ENCODE measurements at places on chromosomes 13 and 19.

GRCh38 chr13:94325650-94326049 is 153.8 kb downstream of the DCT start:
- DNase-seq, result no peak

GRCh38 chr13:93946994-93947393 is 532.5 kb downstream of the DCT start:
- no peak for DNase-seq

GRCh38 chr13:27933118-27933517 is 13.3 kb downstream of the PDX1 start:
- no peak for DNase-seq

DNA sequence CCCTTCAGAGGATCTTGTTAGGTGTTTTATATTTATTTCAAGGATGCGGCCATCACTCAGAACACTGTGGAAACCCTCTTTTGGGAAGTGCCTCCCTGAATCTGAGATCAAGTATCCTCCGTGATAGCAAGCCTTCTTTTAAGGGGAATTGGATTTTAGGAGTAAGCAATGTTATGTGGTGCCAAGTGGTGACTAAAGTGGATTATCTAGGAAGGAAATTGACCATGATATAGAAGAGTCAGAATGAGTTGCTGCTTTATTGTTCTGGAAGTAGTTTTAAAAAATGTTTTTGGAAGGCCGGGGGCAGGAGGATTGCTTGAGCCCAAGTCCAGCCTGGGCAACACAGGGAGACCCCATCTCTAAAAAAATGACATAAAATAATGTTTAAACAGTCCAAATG is 6.7 kb downstream of the ERCC5 start:
- no peak for DNase-seq

GRCh38 chr19:16340654-16341053 is 16.0 kb downstream of the KLF2 start:
- DNase-seq, result no peak

- peak; percentile 8 for DNase-seq
Measured at GRCh38 chr13:21557995-21558394, 46.0 kb downstream of the MICU2 start.

GRCh38 chr13:50646070-50646469 is 197.4 kb downstream of the DLEU7 start:
- DNase-seq, result no peak

DNA sequence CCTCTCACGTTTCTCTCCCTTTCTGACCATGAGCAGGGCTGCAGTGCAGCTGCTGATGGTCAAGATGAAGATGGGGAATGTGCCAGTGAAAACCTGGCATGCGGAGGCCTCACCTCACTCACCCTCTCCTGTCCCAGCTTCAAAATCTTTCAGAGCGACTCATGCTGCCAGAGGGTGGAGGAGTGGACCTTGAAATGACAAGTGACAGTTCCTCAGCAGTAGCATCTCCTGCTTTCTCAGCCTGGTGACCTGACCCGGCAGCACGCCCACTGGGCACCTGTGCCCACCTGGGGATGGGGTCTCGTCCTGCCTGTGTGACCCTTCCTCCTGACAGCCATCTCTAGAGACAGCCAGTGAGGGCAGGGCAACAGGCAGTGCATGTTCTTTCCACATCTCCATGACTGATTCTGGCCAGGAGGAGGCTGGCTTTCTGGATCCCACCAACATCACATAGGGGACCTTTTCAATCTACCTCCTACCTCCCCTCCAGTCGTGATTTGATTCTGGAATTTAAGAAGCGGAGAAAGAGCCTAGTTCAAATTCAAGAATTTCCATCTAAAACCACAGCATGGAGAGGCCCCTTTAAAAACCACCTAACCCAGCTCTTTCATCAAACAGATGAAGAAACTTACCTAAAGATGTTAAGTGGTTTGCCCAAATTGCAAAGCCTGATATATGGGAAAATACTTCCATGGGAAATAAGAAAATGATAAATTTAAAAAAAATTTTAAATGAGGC is 45.8 kb downstream of the RFX2 start:
- DNase-seq, result no peak

DNA sequence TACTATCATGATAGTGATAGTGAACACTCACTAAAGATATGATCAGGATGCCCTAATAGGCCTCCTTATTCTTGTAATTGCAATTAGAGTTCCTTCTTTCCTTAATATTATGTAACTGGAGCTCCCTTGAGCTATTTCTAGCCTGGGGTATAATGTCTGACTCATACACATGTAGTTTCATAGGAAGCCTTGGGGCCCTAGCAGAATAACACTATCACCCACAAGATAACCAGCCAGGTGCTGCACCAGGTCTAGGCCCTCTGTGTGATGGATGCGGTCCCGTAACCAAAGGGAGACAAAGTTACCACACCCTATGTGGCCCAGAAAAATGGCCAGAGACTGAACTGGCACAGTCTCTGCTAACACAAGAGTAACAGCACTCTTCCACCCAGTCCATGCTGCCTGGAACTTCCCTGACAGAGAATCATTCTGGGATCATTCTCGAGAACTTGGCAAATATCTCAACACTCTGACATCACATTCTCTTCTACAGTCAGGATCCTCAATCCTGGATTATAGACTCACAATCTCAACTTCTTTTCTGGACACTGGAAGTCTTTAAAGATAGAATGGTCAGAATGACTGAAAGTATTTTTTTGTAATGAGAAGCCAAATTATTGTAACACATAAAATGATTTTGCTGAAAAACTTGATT is 32.6 kb upstream of the IGFL4 start:
- DNase-seq, result no peak

- DNase-seq, result no peak
Measured at GRCh38 chr19:33252971-33253370, 27.3 kb upstream of the SLC7A10 start.

- no peak for DNase-seq
Measured at GRCh38 chr13:78997902-78998629, 339.1 kb upstream of the OBI1 start.

DNA sequence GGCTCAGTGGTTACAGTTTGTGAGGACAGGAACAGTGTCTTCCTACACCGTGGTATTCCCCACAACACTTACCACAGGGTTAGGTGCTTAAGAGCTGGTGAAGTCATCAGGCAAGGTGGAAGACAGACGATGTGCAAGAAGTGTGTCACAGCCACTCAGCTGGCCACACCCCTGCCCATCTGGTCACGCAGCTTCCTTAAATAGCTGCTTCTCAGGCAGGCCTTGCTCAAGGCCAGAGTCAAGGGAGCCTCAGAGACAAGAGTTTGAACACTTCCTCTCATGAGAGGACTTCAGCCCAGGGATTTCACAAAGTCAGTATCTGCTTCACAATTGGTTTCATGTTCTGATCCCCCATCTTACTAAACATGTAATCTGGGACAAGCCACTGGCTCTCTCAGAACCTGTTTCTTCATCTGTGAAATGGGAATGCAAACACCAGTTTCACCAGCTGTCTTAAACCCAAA is 80.3 kb upstream of the FRY start:
- DNase-seq, result no peak

DNA sequence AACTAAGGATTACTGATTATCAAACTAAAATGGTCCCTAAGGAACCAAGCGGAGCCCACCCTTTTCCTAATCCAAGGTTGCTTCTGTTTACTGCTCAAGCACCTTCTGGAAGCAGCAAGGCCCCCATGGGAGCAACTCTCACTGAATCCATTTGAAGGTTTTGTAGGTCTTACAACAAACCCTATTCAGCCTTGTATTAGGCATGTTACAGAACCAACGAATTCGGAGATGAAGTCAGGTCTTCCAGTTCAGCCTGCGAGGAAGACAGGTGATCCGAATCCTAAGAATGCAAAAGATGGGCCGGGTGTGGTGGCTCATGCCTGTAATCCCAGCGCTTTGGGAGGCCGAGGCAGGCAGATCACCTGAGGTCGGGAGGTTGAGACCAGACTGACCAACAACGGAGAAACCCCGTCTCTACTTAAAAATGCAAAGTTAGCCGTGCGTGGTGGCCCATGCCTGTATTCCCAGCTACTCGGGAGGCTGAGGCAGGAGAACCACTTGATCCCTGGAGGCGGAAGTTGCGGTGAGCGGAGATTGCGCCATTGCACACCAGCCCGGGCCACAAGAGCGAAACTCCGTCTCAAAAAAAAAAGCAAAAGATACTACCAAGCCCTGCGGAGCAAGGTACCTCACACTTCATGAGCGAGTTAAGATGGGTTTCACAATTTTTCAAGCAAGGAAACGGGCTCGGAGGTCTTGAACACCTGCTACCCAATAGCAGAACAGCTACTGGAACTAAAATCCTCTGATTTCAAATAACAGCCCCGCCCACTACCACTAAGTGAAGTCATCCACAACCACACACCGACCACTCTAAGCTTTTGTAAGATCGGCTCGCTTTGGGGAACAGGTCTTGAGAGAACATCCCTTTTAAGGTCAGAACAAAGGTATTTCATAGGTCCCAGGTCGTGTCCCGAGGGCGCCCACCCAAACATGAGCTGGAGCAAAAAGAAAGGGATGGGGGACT is 609 bp downstream of the ZAR1L start:
- DNase-seq, result peak; percentile 56

- DNase-seq, result no peak
Measured at GRCh38 chr13:32791545-32792172, 205.4 kb downstream of the PDS5B start.

DNA sequence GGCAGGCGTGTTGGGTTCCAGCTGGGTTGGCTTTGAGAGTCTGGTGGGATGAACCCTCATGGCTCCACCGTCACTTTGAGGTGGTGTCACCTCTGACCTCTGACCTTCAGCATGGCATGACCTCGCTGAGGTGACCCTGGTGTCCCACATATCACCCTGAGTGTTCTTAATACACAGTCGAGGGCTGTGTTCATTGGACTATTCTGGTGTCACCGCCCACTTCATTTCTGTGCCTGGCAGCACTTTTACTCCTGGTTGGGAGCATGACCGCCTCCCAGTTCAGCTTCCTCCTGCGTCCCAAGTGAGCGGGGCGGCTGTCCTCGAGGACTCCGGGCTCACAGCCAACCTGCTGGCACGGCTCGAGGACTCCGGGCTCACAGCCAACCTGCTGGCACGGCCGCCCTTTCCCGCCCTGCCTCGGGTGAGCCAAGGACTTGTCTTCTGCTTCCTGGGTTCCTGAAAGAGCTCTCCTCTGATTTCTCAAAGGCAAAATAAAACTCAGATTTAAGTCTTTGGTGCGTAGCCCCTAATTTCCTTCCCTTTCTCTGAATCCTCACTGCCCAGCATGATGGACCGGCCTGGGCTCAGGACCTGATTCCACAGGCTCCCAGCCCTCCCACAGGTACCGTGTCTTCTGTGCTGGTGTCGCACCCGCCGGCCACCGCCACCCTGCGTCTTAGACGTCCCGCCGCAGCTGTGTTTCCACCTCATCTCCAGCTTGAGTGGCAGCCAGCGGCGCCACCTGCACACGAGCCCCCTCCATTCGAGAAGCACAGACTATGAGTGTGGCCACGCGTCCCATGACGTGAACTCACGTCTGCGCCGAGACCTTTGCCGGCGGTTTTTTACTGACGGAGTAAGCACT is 10.4 kb downstream of the ATP4B start:
- no peak for DNase-seq

GRCh38 chr19:7739801-7740681 is 7.3 kb downstream of the CD209 start:
- DNase-seq, result no peak

DNA sequence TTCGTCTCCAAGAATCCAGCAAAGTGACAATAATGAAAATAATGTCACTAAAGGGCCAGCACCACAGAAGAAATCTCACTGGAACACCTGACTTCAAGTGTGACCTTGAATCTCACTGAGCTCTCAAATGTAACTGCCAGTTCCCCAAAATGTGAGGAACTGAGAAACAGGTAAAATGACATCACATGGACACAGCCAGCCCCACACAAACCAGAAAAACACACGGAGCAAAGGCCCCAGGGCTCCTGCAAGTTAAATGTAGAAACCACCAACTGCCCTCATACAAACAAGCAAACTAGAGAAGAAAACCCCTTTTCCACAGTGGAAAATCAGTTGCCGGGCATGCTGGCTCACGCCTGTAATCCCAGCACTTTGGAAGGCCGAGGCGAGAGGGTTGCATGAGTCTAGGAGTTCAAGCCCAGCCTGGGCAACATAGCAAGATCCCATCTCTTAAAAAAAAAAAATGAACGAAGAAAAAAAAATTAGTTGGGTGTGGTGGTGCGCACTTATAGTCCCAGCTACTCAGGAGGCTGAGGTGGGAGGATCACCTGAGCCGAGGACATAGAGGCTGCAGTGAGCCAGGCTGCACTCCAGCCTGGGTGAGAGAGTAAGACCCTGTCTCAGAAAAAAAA is 8.7 kb upstream of the KANK2 start:
- DNase-seq, result no peak

DNA sequence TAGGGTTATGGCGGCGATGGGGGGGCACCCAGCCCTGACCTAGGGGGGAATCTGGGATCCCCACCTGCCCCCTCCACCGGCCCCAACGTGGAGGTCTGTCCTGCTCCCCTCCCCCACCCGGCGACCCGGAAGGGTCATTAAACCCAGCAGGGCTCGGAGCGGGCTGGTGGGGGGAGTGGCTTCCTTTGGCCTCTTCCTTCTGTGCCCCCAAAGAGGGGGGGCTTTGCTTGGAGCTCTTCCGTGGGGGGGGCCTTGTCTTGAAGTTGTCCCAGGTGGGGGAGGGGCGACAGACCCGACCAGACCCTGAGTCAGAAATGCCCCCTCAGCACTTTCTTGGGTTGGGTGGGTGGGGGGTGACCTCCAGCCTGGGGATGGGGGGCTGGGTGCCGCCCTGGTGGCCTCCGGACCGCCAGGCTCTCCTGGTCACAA is 1.5 kb downstream of the ARID3A start:
- DNase-seq, result no peak

GRCh38 chr13:111897846-111898215 is 169.1 kb upstream of the SOX1 start:
- DNase-seq, result no peak

- DNase-seq, result no peak
Measured at GRCh38 chr19:52935434-52935833, 12.2 kb upstream of the ZNF888 start.

DNA sequence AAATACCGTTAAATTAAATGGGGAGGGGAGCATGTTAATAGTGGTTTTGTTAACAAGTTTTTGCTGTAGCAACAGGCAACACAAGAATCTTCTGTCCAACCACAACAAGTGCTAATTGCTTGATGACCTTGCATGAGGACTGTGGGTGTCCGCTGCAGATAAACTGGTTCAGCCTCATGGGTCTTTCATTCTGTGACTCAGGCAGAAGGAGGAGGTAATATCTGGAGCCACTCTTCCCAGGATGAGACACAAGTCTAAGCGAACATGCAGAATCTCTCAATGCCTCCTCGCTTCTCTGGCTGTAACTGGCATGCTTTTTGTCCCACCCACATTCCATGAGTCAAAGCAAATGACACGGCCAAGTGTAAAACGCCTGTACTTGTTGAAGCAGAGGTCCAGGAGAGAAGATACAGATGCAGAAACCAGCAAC is 56.6 kb upstream of the MYO16 start:
- DNase-seq, result no peak

DNA sequence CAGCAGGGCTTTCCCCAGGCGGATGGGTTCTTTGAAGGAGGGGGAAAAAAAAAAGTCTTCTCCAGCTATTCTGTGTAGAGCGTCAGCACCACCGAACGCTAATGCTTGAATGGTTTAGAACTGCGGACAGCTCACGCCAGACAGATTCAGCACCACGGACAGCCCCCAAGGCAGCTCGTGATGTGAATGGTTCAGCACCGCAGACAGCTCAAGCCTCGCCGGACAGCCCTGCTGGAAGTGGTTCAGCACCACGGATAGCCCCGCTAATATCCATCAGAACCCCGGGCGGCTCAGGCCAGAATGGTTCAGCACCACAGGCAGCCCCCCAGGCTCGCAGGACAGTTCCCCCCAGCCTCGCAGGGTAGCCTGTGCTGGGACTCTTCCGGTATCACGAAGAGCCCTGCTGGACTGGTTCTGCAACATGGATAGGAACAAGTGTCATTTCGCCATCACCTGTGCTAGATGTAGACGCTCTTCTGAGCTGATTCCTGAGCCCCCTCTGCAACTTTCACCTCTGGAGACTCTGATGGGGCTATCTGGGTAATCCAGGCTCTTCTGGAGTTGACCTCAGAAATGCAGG is 4.9 kb upstream of the SMIM17 start:
- peak; percentile 53 for DNase-seq
